ENCODE measurements at places on chromosomes 3 and 15.

DNA sequence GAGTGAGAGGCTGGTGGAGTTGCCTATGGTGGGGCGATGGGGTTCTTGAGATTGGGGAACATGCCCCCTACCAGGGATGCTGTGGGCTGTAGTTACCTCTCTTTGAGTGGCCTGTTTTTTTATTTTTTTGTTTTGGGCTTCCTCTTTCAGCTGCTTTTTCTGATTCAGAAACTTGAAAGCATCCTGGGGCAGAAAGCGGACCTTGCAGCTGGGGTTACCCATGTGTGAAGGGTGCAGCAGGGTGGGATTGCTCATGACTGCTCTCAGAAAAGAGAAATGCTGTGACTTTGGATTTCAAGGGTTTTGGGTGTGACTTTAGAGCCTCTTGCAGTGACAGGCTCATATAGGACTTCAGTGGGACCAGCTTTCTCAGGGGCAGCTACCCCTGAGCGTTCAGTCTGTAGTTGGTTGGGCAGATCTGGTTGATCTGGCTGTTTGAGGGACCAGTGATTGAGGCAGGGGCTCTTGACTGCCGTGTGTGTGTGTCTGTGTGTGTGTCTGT is 1.8 kb downstream of the LIMD1 start:
- no peak for DNase-seq

- DNase-seq, result no peak
These were observed 44.6 kb upstream of the VILL start for GRCh38 chr3:37945807-37946530.

DNA sequence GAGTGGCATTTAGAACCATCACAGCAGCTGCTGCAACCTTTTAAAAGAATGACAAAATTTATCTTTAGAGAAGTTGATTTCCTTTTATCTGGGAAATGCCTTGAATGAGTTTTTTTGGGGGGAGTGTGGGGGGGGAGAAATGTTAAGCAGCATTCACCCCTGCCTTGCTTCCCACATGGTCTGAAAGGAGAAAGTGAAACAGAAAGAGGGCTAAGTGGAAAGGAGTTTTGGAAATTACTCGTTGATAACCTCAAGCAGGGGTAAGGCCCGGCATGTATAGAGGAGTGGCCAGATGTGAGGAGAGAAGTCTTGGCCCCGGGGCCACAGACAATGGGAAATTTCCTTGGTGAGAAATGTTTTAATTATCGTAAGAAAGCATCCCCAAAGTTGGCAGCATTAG is 23.5 kb downstream of the B3GALNT1 start:
- no peak for DNase-seq

DNA sequence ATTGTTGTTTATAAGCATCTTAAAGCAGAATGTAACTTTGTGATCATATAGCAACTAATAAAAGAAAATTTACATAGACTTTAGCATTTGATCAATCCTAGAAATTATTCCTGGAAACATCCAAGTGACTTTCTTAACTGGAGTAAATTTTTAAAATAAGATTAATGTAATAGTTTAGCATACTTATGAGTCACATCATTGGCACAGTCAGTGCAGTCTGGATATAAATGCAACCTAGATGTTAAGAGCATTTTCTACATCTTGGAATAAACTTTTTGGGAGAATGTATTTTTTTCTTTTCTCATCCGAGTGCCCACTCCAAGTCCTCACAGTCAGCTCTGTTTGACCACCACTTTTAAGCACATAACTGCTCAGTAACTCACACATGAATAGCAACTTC is 324.6 kb upstream of the PLSCR5 start:
- no peak for DNase-seq

DNA sequence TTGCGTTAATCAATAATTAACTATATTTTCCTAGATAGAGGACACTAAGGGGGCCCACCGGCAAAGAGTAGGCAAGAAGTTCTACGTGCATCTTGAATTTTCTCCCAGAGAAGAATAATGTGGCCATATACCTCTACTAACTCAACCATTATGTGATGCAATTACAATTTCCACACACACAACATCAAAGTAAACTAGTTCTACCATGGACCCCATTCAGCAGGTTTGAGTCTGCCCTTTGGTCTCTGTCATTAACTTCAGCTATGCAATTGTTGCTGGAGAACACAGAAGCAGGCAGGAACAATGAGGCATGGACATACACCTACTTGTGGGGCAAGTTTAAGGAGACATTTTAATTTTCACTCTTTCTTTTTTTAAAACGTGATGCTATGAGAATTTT is 705.9 kb downstream of the PDCD6IP start:
- no peak for DNase-seq

DNA sequence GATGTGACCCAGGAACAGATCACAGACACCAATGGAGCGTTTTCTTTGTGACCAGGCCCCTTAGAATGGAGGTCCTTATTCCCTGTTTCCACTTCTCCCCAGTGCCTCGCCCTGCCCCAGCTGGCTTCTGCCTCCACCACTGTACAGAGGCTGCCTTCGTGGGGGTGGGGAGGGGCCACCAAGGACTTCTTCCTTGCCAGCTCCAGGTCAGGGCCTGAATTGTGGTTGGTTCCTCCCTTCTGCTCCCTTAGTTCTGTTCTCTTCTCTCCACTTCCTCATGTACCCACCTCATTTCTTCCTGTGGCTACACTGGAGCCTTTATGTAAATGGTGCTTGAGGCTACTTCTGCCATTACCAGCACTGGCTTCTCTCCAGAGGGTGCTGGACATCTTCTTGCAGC is 16.4 kb downstream of the TGM4 start:
- no peak for DNase-seq

DNA sequence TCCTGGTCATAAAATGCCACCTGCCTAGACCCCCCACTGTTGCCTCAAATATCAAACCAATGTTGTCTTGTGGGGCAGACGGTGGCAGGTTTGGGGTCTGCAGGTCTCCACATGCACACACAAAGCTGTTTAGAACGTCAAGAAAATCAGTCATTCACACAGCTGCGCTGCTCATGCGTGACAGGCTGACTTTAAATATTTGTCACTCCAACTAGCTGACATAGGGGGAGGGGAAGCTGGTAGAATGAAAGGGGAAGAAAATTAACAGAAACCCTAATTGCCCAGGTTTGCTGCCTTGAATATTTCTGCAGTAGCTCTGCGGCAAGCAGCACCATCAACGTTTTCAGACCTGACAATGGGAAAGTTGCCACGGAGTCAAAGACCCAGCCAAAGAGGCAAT is 201.8 kb downstream of the ABHD5 start:
- no peak for DNase-seq

DNA sequence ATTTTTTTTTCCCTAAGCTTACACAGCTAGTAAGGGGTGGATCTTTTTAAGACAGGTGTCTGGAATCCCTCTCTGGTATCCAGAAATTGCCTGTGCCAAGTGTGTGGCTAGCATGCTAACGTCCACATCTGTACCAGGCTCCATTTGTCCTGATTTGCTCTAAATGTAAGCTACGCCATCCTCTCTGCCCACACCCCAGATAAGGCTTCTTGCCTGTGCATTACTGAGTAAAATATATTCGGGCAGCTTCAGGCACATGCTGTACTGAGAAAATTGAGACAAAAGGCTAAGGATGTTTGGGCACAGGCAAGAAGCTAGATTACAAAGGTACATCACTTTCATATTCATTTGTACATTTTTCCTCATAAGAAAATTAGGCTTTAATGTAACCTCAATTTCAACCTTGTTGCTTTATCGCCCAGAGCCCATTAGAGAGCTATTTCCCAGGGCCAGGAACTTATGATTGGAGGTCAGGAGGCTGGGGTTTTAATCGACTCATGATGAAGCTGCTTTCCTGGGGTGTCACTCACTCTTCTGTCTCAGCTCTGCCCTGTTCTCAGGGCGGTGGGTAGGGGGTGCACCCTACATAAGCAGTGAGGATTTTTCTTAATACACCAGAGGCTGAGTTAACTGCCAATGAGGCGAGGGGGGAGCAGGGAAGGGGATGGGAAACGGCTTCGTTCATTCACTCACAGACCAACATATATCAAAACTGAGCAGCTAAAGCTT is 106.3 kb downstream of the RORA start:
- no peak for DNase-seq

DNA sequence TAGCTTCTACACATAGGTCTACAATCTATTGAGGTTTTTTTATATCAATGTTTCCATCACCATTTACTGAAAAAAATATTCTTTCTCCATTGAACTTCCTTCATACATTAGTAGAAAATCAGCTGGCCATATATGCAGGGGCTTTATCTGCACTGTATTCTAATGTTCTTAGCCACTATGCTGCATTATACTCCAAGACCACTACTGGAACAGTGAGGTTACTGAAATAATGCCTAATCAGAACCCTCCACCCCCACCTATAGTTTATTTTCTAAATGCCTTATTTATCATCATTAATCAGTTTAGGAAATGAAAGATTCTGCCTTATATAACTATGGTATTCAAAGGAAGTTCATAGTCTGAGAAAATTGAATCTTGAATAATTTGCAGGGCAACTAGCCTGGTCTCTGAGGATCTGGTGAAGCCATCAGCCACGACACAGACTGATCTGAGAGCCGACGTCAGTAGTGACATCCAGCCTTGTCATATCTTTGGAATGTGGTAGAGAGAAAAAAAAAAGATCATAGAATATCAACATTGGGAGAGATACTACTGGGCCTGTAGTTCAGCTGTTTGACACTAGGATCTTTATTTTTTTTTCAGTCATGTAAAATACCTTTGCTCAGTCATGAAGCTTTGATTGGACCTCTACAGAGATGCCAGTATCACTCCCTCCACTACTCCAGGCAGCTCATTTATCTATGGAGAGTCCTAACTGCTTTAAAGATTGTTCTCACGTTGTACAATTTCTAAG is 66.6 kb downstream of the P3H2 start:
- no peak for DNase-seq

- no peak for DNase-seq
These were observed 66.2 kb downstream of the TAFA4 start for GRCh38 chr3:68866157-68866556.

DNA sequence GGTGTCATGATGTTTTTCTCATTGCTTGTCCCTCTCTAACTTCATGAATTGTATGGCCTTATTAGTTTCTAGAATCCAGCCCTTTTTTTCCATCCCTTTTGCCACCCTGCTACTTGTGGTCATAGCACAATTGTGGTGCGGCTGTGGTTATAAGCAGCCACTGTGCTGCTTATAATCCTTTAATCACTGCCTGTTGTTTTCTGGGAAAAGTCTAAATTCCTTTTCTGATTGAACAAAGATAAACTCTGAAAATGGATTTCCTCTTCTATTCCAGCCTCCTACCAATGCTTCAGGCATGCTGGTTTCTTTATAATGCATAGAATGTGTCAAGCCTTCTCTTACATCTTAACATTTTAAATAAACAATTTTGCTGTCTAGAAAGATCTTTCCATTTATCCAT is 319.5 kb downstream of the C3orf38 start:
- no peak for DNase-seq

GRCh38 chr15:67812241-67812644 is 13.1 kb upstream of the SKOR1 start:
- DNase-seq, result no peak

DNA sequence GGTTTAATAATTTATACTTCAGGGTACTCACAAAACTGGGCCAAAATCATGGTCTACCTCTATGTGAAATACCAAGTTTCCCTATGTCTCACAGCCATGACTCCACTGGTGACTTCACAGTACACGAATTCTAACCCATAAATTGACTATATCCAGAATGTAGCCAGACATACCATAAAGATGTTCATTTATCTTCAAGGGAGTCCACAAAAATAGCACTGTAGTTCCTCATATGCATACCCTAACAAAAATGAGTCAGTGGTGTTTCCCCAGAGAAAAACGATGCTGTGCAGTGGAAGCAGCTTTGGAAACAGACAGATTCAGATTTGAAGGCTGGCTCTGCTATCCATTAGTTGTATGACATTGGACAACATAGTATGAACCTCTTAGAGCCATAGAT is 438.8 kb downstream of the FHIT start:
- DNase-seq, result no peak

- DNase-seq, result no peak
These were observed 12.6 kb downstream of the FAM107A start for GRCh38 chr3:58564456-58565160.

- no peak for DNase-seq
These were observed 60.0 kb upstream of the TRIM71 start for GRCh38 chr3:32757618-32758374.

GRCh38 chr3:174441588-174442301 is 417.4 kb upstream of the NAALADL2 start:
- DNase-seq, result no peak

GRCh38 chr15:69035205-69035917 is 20.9 kb downstream of the NOX5 start:
- DNase-seq, result no peak

GRCh38 chr3:38029400-38030125 is at the start of gene PLCD1:
TSS of gene PLCD1 (minus strand) at chr3:38029642. CDS start at chr3:38029539, 103 bp downstream.
- peak; percentile 25 for DNase-seq

GRCh38 chr15:57591822-57592367 is at the start of gene MYZAP:
TSS of gene MYZAP (plus strand) at chr15:57591904. CDS start at chr15:57592035, 131 bp downstream.
- peak; percentile 54 for DNase-seq

DNA sequence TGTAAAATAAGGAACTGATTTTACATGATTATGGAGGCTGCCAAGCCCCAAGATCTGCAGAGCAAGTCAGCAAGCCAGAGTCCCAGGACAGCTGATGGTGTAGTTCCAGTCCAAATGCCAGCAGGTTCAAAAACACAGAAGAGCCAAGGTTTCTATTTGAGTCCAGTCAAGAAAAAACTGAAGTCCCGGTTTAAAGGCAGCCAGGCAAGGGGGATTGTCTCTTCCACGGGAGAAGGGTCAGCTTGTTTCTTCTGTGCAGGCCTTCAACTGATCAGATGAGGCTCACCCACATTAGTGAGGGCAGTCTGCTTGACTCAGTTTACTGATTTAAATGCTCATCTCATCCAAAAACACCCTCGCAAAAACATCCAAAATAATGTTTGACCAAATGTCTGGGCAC is 246.2 kb downstream of the PLCL2 start:
- DNase-seq, result no peak

- DNase-seq, result no peak
These were observed 295.4 kb upstream of the RORA start for GRCh38 chr15:61524545-61524944.

- no peak for DNase-seq
These were observed 542.6 kb downstream of the ZBBX start for GRCh38 chr3:166837535-166837934.

- no peak for DNase-seq
These were observed 7.5 kb upstream of the DNAAF4 start for GRCh38 chr15:55515491-55515890.

GRCh38 chr3:86333636-86334035 is 657.3 kb downstream of the VGLL3 start:
- DNase-seq, result no peak

All from activated naive CD4-positive, alpha-beta T cell (primary cell).